Astrocyte of the spinal cord (primary cell): ENCODE measurements at places on chromosomes 1 and 21.

- DNase-seq = peak; percentile 25
Measured at GRCh38 chr1:51328279-51328678, 2.1 kb downstream of the TTC39A start.

DNA sequence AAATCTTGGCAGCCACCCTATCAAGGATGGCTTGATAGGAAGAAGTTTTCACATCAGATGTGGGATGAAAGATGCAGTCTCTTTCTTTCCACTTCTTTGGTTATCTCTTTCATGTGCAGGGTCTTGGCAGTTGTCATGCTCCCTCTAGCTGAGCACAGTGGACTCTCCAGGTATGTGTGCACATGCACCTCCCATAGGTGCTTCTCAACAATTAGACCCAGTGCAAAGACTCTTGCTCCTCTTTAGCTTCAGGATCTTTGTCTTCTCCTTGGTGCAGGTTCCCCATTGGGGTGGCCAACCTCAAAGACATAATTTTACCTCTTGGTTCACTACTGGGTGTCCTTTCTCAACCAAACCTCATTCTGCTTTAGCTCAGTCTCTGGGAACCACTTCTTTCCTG is 80.7 kb downstream of the TBX15 start:
- no peak for DNase-seq

- peak; percentile 52 for DNase-seq
Measured at GRCh38 chr1:99943223-99943794, 26.5 kb upstream of the SLC35A3 start.

DNA sequence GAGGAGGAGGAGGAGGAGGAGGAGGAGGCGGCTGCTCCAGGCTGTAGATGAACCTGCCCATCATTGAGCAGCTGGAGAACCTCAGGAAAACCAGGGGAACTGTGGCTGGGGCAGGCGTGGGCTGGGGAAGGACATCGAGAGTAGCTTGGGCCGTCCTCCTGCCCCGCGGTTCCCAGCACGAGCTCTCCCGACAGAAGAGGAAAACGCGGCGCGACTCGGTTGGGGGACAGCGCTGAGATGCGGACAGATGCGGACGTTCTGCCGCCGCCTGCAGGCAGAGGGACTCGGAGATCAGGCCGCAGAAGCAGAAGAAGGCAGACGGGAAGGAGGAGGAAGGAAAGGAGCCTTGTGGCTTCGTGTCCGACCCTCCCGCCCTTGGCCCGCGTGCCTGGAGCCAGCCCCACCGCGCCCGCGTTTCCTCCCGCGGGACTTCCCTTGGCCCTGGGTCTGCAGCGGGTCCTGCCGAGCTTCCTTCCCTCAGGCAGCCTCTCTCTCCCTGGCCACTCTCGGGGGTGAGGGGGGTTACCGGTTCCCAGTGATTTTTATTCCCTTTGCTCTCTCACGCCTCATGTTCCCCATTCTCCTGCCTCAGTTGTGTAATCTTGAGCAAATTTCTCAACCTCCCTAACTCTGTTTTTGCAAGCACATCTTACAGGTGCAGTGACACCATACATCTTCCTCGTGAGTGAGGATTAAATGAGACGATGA is 1.7 kb upstream of the TNFRSF9 start:
- DNase-seq = peak; percentile 39

- no peak for DNase-seq
Measured at GRCh38 chr1:199720496-199720895, 307.0 kb upstream of the NR5A2 start.

DNA sequence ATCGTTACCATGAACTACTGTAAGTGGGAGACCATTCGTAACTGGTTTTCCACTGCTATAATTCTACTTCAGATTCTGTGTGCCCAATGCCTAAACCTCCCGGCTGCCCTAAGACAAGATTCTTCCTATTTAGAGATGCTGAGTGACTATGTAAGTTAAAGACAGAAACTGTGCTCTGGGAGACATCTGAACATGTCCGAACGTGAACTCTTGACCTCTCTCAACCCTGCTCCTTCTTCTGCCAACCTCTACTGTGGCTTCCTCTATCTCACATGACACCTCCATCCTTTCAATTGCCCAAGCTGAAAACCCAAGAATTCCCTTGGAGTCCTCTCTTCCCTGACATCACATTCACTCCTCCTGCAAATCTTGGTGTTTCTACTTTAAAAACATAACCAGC is 182.9 kb downstream of the AKT3 start:
- DNase-seq = no peak

DNA sequence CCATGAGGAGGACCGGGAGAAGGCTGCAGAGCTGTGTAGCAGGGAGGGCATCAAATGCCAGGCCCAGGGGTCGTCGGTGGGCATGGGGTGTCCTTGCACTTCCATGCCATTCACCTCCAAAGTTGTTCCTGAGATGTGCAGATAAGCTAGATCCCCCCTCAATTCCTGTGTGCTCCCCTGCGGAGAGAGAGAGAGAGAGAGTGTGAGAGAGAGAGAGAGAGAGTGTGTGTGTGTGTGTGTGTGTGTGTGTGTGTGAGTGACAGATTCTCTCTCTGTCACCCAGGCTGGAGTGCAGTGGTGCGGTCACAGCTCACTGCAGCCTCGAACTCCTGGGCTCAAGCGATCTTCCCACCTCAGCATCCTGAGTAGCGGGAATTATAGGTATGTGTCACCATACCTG is 16.4 kb downstream of the SPSB1 start:
- DNase-seq = no peak

GRCh38 chr1:224387943-224388342 is 31.3 kb downstream of the CNIH4 start:
- no peak for DNase-seq

DNA sequence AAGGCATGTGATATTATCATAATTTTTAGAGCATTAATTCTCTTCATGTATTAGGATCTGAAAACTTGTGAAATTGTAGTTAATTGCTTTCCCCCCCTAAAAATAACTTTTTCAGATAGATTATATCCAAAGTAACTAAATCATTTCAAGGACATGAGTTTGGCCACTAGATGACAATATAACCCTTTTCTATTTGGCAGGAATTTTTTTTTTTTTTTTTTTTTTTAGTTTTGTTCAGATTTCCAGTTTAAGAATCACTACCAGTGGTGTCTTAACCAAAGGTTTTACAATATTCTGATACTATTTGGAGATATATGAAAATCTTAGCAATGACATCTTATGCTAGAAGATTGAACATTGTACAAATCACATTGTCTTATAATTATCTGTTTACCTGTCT is 370.8 kb downstream of the AMY1C start:
- no peak for DNase-seq

- peak; percentile 18 for DNase-seq
Measured at GRCh38 chr1:201329286-201329685, 46.0 kb downstream of the PKP1 start.

DNA sequence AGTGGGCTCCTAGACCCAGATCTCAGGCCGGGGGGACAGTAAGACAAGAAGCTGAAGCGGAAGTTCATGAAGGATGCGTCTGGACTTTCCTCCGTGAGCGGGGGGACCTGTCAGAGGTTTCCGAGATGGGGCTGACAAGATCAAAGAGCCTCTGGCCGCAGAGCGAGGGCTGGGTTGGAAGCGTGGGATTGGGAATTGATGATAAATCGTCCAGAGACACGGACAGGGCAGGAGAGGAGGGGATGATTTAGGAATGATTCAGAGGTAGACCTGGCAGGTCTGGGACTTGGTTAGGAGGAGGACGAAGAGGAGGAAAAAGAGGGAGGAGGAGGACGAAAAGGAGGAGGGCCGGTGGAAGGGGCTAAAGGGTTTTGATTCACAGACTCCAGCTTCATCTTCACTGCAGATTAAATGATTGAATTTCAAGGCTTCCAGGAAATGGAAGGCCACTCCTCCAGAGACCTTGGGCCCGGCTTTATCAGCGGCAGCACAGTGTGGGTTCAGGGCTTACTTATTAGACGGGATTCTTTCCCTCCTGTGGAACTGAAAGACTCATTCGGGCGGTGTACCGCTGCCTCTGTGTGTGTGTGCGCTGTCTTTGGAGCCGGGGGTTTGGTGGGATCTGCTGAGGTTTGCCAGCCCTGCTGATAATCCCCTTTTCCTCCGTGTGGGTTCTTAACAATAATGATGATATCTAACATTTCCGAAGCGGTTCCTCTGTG is 85.7 kb upstream of the SLC45A1 start:
- DNase-seq = no peak

- DNase-seq = peak; percentile 83
Measured at GRCh38 chr1:170711682-170712081, 47.8 kb downstream of the PRRX1 start.

DNA sequence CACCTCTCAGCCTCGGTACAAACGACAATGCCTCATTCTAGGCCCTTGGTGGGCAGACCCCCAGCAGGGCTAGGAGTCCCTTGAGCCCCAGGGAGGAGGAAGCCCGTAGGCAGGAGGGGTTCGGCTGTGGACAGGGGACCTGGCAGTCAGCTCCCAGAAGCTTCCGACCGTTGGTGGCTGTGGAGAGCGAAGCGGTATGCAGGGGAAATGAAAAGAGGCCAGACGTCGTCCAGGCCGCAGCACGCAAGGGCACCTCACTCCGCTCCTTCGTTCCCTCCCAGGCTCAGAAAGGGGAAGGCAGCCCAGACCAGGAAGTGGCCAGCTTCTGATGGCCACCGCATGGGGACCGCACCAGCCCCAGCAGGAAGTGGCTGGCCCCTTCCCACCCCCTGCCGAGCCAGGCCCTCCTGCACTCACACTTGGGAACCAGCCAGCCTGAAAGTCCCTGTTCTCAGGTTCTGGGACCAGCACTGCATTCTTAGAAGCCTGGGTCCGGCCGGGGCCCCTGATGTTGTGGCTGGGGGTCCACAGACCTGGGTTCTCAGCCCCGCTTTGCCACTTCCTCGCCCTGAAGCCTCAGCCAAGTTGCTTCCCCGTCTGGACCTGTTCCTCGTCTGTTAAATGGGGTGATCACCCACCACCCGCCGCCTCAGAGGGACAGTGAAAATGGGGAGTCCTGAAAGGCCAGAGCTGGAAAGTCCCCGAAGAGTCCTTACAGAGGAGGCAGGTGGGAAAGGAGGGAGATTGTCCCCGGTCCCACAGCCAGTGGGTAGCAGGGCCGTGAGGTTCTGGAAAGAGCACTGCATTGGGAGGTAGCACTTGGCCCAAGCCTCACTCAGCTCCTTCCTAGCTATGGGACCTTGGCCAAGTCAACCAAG is 104.0 kb upstream of the RUNX3 start:
- no peak for DNase-seq

DNA sequence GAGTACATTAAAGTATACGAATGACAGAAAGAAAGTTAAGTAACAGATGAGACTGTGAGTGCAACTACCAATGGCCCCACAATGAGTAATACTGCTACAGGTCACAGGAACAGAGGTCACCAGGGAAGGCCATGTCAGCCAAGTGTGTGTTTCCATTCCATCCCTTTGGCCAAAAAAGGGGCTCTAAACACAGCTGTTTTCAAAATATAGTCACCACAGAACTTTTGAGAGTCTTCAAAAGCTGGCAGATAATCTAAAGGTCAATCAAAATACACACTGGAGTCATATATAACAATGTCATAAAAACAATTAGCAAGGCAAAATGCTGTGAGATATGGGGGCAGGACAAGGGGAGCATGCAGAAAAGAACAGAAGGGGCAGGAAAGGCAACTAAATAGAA is 10.2 kb downstream of the USP24 start:
- no peak for DNase-seq

DNA sequence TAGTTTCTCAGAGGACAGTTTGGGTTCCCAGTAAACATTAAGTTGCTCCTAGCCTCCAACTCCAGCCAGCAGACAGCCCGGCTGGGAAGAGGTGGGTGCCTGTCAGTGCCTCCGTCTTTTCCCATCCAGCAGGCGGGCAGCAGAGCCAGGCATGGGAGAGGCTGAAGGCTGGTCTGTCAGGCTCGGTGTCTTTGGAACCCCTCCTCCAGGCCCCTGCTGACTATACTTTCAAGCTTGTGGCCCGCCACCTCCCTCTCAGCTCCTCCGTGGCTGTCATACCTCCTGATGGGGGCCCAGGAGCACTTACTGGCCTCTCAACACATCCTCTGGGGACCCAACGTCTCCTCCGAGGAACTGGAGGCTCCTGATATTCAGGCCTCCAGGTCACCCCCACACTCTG is 140.9 kb downstream of the ACTL8 start:
- no peak for DNase-seq

GRCh38 chr1:11520531-11521233 is 41.7 kb downstream of the DISP3 start:
- no peak for DNase-seq

- no peak for DNase-seq
Measured at GRCh38 chr1:12029720-12030339, 10.5 kb downstream of the MIIP start.

DNA sequence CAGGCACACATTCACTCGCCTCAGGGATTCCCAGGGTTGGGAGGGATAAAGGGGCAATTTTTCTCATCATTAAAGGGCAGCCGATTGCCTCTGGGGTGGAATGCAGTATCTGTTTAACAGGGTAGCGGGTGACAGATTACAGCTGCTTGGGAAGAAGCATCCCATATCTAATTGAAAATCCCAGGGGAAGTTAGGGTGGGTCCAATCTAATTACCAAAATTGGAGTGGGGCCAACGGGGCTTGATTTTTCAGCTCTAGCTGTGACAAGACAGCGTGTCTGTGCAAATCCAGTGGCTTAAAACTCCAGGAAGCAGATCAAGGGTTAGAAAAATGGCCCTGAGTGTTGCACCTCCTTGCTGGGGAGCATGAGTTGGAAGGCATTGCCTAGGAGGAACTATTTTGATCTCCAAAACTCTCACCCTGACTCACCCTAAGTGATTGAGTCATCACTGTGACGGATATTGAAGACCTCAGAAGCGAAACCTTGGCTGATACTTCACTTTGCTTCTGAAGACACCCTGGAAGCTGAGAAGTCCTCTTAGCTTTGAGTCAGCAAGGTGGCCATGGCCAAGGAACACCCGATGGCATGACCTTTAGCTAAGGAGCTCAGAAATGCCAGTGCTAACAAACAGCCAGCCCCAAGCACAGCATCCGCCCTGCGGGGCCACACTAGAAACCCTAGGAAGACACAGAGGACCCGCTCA is 46.0 kb downstream of the GRHL3 start:
- DNase-seq = peak; percentile 91

DNA sequence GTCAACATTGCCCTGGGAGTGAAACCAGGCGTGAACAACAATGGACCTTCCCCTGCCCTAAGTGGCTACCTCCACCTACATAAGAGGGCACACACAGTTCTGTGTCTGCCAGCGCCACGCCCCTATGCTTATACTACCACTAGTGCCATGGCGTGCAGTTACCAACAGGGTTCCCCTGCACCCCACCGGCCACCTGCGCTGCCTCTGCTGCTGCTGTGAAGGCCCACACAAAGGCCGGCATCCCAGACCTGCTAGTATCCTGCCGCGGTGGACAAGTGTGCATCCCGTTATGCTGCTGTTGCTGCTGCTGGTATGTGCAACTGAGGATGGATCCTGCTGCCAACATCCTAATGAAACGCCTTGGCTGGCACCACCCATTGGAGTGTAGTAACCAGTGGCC is 75.7 kb downstream of the INTS7 start:
- no peak for DNase-seq

DNA sequence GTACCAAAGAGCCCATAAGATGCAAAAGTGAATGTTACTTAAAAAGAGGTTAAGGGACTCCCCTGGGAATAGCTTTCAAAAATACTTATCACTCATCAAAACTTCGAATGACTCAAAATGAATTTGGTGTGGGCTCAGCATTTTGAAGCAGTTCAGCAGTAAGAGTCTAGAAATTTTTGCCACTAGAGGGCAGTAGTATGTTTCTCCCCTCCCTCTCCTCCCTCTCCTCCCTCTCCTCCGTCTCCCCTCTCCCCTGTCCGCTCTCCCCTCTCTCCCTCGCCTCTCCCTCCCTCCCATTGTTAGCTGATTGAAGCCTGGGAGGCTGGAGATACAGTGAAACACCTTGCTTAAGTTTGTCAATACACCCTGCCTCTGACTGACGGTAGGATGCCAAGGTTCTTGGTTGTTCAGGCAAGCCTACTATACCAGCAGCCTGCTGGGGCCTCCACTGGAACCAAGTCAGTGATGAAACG is 70.8 kb upstream of the TENT5C start:
- peak; percentile 51 for DNase-seq
